ENCODE measurements at places on chromosomes 4 and X.

- no peak for DNase-seq
These were observed 1632.9 kb upstream of the TENM3 start for GRCh38 chr4:180610324-180610723.

DNA sequence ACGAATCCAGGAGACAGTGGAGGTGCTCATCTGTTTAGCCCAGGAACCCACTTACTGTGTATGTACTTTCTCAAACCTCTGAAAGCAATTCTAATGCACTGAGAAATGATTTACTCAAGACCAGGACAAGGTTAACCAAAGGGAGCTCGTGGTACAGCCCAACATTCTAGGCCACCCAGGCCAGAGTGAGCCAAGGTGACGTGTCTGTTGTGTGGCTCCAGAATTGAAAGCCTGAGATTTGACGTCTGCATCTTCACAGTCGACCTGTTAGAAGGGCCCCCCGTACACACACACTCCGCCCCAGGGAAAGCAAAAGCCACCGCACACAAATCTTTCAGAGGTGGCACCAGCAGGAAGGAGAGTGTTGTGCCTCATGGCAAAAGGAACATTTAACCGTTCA is 2.3 kb downstream of the MAP3K15 start:
- no peak for DNase-seq

- no peak for DNase-seq
These were observed 136.1 kb downstream of the C4orf33 start for GRCh38 chr4:129231945-129232588.

GRCh38 chrX:53093177-53093655 is 726 bp upstream of the KANTR start:
- DNase-seq: peak; percentile 76

- DNase-seq: no peak
These were observed 957.8 kb downstream of the C4orf33 start for GRCh38 chr4:130053723-130054122.

GRCh38 chr4:20086799-20087521 is 164.7 kb upstream of the SLIT2 start:
- no peak for DNase-seq

- no peak for DNase-seq
These were observed 102.0 kb downstream of the HPGD start for GRCh38 chr4:174420316-174420715.

DNA sequence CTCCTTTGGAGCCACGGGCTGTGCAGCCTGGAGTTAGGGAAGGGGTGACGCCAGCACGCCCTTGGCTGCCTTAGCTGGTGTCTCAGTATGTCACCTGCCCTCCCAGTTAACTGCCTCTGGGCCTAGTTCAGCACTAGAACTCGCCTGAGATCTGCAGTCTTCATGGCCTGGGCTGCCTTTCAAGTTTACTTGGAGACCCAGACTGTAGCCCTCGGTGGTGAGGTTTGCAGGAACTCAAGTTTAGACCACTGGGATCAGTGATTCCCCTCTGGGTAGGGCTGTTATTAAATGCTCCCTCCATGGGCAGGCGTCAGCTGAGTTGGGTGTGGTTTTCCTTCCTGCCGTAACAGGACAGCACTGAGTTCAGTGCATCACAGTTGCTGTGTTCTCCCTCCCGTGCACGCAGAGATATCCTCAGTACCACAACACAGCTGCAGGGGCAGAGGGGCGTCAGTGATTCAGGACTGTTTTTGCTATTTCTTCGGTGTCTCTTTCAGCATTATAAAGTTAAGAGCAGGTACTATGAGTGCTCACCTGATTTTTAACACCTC is 30.5 kb downstream of the PLAC8 start:
- peak; percentile 70 for DNase-seq

DNA sequence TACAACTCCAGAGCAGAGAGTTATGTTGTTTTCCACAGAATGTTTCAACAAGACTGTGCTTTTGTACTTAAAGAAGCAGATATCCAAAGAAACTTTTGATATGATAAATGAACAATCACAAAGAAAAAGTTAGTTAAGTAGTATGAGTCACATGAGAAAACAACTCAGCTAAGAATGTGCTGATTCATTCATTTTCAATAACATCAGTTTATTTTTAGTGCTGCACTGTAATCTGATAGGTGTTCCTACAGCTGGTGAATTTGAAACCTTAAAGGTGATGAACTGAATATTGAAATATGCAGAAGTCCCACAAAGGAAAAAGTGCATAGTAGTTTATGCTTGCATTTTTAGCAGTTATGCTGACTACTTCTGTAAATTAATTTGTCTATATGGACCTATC is 180.3 kb upstream of the TENM3 start:
- DNase-seq: no peak

- DNase-seq: no peak
These were observed 2.4 kb downstream of the HNRNPH2 start for GRCh38 chrX:101410461-101410860.

- DNase-seq: no peak
These were observed 176.5 kb downstream of the QDPR start for GRCh38 chr4:17335371-17335770.

DNA sequence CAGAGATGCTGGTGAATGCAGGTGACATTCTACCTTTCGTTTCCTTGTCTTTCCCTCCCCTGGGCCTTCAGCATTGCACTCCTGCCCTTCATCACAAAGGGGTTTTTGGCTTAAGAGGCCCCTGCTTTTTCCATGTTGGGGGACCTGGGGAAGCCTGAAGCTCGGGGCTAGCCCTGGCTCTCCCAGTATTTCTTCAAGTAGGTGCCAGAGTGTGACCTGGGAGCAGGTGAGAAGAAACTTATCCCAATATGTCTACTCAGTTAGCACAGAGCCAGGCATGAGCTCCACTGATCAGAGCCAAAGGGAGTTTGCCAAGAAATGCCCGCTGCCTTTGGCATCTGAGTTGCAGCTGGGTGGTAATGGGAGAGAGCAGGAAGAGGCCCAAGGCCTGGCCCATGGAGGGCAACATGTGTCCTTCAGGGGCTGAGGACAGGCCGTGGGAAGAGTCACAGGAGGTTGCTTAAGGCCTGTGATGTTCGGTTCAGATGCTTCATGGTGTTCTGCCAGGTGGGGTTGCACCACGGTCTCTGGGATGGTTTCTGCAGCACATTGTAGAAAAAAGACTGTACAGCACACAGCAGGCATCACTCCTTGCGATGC is 7.6 kb downstream of the PRRG3 start:
- no peak for DNase-seq

DNA sequence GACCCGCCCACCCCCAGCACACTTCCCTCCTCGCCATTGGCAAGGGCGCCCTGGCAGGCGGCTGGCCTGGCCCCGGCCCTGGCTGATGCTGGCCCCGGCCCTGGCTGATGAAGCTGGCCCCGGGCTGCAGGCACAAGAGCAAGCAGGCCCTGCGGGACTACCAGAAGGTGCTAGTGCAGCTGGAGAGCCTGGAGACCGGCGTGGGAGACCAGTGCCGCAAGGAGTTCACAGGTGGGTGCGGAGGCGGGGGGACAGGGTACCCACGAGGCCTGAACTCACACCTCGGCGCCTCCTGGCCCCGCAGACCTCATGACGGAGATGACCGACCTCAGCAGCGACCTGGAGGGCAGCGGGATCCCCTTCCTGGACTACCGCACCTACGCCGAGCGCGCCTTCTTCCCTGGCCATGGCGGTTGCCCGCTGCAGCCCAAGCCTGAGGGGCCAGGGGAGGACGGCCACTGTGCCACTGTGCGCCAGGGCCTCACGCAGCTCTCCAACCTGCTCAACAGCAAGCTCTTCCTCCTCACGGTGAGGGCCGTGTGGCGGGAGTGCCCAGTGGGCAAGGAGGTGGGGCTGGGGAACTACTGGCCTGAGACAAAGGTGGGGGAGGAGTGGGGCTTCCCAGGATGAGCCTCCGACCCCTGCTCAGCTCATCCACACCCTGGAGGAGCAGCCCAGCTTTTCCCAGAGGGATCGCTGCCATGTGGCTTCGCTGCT is 6.1 kb upstream of the SRPK3 start:
- DNase-seq: no peak

- DNase-seq: no peak
These were observed 14.8 kb upstream of the RASGEF1B start for GRCh38 chr4:81486502-81486901.

GRCh38 chr4:110020139-110020538 is 107.5 kb downstream of the EGF start:
- DNase-seq: no peak

GRCh38 chrX:112746812-112747595 is 67.3 kb upstream of the LHFPL1 start:
- DNase-seq: no peak

DNA sequence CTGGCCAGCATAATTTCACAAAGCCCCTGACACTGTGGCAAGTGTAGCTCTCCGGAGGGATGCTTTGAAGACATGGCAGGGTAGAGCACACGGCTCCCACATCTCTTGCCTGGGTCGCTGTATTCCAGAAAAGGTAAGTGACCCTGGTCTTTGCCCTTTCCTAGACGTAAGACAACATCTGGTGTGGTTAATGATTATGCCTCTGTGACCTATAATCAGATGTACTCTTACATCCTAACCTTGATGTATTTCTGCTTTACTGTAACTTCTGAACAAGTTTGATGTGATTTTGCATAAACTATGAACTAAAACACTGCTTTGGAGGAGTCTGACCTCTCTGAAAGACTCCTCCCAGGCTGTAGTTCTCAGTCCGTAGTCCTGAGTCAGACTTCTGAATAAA is 59.1 kb upstream of the ACSL1 start:
- no peak for DNase-seq

GRCh38 chr4:152211936-152212653 is 323.8 kb downstream of the FBXW7 start:
- no peak for DNase-seq

- no peak for DNase-seq
These were observed 19.8 kb downstream of the MXRA5 start for GRCh38 chrX:3326681-3327080.

GRCh38 chr4:26594778-26595177 is 10.9 kb downstream of the TBC1D19 start:
- DNase-seq: no peak

- no peak for DNase-seq
These were observed 12.2 kb upstream of the RAP1GDS1 start for GRCh38 chr4:98248934-98249333.

GRCh38 chrX:70456256-70456655 is 11.6 kb downstream of the DLG3 start:
- DNase-seq: no peak

- no peak for DNase-seq
These were observed 155.9 kb downstream of the STIM2 start for GRCh38 chr4:27016551-27016950.

- DNase-seq: no peak
These were observed 60.8 kb upstream of the FHL1 start for GRCh38 chrX:136086521-136086920.

DNA sequence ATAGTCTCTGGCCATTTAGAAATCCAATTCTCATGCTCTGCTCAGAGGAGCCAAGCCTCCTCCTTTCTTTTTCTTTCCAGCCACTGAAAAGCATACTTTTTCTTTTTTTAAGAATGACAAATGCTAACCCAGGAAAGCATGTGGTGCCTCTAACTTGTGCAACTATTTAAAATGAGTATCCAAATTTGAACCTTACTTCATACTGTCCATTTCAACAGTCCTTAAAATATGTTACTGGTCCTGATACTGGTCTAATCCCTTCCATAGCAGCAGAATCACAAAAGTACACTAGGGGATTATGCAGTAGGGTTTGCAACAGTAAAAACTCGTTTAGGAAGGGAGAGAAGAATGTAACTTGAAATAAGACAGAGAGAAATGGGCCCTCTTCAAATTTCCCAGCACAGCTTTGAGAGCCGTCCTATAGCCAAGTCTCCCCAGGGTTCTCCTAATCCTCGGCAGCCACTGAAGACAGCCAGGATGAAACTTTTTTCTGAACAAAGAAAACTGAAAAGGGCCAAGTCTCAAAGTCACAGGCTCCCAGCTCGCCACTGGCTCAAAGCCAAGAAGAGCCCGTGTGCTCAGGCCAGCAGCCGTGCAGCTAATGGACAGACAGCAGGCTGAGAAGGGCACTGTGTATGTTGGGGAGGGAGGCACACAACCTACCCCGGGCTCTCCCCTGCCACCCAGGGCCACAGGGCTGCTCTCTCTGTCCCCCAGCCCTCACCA is 39.5 kb downstream of the GPC4 start:
- no peak for DNase-seq

DNA sequence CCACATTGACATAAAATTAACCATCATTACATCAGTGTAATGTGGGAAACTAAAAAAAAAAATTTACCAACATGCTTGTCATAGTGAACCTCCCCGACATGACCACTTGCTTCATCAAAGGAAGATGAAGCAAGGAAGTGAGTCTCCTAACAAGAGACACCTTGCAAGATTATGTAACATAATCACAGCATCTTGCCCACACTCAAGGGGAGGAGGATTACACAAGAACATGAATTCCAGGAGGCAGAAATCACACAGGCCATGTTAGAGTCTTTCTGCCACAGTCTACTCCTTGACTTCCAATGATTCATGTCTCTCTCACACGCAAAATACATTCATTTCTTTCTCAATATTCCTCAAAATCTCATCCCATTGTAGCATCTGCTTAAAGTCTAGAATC is 93.3 kb downstream of the AKAP4 start:
- no peak for DNase-seq

DNA sequence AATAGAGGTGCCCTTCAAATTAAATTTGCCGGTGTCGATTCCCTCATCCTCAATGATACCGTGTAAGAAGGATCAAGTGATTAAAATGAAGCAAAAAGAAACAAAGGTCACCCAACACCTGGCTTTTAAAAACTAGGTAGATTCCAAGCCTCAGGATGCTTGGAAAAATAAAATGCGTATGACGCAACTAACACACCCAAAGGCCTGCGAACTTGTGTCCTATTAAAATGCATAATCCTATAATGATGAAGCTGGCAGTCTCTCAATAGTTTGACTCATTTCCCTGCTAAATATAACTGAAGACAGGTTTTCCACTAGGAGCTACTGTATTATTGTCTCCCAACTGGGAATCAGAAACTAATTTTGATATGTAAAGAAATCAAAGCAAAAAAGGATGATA is 263.2 kb downstream of the DHX15 start:
- DNase-seq: no peak
